ENCODE measurements at places on chromosomes 13 and 19.
A peak's percentile ranks its signal among the peaks of the same experiment; 100 is the strongest.

DNA sequence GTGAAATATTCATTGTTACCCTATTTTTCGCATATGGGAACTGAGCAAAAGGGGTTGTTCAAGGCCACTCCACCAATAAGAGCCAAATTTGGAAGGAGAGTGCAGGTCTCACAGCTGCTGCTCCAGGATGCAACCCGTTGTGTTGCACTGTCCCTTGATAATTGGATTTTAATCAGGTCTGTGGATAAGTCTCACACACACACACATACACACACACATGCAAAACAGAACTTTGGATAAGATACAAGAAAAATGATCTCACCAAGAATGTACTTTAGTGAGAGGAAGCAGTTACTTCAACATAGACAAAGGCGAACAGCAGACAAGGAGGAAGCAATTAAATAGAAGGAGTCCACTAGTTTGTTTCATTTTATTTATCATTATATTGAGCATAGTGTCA lies 127.3 kb upstream of the EDNRB start:
- DNase-seq, result no peak

- peak; percentile 48 for DNase-seq
These were observed 12.1 kb upstream of the ZSCAN1 start for GRCh38 chr19:58021541-58022282.

- DNase-seq, result no peak
These were observed 906 bp downstream of the ANKLE1 start for GRCh38 chr19:17282488-17283125.

DNA sequence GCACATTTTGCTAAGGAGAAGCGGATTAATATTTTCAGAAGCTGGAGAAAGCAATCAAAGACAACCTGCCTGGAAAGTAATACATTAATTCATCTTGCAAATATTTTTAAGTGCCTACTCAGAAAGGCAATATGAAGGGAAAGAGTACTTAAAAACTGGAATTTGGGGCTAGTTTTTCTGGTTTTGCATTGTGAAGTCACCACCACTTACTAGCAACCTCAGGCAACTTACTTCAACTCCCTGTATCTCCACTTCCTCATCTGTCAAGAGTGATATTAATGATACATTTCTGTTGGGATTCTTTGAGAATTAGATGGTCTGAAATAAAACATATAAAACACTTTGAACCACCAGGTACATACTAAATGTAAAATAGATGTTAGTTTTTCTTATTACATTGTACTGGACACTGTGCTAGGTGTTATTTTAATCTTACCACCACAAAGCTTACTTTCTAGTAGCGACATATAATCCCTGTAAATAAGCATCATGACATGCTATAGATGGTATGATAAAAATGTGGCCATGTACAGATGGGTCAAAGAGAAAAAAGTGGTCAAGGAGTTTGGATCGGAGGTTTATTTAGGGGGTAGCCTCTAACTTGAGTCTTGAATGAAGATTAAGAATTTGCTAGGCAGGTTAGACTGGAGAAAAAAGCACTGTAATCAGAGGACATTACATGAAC lies 101.2 kb downstream of the SPRY2 start:
- no peak for DNase-seq

DNA sequence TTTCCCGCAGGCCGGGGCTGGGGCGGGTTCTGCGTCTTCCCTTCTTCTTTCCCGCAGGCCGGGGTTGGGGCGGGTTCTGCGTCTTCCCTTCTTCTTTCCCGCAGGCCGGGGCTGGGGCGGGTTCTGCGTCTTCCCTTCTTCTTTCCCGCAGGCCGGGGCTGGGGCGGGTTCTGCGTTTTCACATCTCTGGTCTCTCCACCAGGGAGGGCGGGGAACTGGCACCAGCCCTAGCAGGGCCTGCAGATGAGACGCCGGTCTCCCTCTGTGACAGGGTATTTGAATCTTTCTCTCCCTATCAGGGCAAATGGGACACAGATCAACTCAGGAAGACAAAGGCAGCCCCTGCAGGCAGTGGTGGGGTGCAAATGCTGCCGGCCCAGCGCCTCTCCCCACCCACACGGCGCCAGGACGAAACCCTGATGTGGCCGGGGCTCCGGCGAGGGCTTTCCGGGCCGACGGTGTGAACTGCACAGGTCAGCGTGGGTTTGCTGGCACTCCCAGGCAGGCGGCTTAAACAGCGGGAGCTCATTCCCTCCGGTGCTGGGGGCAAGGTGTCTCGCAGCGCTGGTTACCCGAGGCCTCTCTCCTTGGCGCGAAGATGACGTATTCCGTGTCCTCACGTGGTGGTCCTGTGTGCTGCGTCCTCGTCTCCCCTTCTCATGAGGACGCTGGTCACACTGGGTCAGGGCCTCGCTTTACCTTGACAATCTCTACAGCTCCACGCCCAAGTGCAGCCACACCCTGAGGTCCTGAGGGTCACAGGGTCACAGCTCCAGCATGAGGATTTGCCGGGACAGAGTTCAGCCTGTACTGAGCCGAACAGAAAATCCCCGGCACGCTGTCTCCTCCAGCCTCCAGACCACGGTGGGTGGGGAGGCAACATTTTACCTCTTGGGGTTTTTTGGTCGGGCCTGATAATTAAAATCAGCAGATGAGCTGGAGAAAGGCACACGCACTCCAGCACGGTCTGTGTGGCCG lies 717 bp upstream of the C13orf46 start:
- no peak for DNase-seq

DNA sequence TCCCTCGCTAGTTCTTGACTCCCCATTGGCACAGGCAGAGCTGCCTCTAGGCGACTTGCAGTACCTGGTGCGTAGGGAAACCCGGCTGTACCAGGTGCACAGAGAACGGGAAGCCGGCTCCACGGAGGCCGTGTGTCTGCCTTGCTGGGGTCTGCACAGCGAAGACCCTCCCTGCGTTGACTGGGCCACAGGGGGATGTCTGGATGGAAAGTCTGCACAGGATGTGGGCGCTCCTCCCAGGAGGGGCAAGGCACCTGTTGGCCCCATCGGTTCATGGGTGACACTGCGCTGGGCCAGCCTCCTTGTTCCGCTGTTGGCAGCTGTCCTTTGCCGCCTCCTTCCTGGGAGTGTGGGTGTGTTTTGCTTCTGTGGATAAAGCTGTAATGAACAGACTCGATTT lies 138.3 kb downstream of the TEX29 start:
- DNase-seq, result no peak

- DNase-seq, result no peak
These were observed 20.8 kb downstream of the KLF2 start for GRCh38 chr19:16345457-16345856.

DNA sequence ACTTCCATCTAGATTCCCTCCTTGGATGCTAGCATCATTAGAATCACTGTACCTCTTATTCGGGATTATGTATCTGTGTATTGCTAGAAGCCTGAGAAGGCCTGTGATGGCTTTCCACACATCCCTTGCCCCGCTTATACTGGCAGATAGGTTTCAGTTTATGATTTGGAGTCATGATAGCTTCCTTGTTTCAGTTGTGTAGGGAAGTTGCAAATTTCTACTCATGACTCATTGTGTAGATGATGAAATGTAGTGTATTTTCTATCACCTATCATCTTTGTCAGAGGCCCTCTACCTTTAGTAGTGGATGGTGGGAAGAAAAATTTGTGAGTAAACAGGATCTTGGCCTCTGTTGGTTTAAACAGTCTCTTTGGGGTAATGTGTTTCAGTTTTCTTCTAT lies 165.2 kb downstream of the GGACT start:
- DNase-seq, result no peak

DNA sequence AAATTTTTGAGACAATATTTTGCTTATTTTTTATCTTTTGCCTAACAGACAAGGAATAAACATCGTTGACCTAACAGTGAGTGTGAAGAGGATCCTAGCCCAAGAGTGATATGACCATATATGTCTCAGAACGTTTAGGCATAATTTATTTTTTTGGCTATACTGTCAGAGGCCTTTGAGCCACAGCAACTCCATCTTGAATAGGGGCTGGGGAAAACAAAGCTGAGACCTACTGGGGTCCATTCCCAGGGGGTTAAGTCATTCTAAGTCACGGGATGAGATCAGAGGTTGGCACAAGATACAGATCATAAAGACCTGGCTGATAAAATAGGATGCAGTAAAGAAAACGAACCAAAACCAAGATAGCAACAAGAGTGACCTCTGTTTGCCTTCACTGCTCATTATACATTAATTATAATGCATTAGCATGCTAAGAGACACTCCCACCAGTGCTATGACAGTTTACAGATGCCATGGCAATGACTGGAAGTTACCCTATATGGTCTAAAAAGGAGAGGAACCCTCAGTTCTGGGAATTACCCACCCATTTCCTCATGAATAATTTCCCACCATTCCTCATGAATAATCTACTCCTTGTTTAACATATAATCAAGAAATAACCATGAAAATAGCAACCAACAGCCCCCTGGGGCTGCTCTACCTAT lies 510.9 kb upstream of the PCDH9 start:
- no peak for DNase-seq

GRCh38 chr19:55216461-55217198 lies 7.3 kb upstream of the PTPRH start:
- DNase-seq, result peak; percentile 83

- DNase-seq, result no peak
These were observed 14.9 kb downstream of the EPS8L1 start for GRCh38 chr19:55090564-55090963.

DNA sequence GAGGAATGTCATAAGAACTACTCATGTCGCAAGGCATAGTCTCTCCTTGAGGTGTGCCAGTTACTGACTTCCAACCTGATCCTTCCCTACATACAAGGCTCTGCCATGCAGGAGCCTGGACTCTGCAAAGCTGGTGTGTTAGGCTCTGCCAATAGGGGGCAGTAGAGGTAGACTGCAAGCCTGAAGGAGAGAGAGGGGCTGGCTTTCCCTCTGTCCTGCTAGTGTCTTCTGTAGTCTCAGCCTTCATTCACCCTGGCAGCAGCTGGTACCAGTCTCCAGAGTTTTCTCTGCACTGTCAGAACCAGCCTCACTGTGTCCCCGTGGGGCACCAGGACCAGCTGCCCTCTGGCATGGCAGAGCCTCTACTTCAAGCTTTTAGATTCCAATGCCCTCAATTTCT lies 14.5 kb downstream of the SHISA2 start:
- no peak for DNase-seq

- DNase-seq, result no peak
These were observed 304 bp downstream of the TSPAN16 start for GRCh38 chr19:11296264-11296663.

DNA sequence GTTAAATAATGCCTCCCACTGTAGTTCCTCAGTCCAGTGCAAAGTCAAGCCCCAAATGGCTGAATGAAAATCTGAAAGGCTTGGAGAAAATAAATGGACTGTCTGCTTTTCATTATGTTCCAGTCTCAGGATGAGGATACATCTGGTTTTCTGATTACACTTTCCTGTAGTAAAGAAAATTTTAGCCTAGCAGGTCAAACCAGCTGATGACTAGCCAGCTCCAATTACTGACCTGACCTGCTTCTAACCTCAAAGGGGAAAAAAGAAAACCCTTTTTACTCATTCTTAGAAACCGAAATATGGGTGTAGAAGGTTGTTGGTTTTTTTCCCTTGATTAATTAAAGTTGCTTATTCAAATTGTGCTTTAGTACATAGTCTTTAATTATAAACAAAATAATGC lies 418.4 kb downstream of the EFNB2 start:
- no peak for DNase-seq

DNA sequence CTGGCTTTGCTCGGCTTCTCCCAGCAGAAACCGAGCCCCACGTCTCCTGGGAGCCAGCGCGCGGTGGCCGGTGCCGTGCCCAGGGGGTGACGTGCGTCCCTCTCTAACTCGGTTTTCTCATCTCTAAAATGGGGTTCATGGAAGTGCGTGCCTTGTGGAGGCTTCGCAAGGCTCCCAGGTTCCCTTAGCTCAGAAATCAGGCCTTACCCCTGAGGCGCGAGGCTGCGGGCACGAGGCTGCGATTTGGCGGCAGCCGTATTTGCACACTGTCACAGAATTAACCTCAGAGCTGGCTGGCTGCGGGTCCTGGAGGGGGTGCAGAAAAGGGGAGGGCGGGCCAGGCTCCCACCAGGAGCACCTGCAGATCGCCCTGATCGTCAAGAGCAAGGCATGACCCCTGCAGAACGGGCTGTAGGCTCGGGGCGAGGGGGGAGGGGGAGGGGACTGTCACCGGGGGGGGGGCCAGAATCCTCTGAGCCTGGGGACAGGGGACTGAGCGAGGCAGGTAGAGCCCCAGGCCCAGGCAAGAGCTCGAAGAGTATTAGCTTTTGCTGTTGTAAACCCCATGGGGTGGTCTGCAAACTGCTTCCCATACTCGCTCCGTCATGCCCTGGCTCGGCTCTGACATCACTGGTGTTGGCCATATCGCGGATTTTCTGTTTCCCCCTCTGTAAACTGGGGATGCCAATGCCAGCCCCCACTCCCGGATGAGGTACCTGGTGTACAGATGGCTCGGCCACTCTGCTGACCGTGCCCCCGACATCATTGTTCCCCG lies 62.2 kb downstream of the CCNE1 start:
- no peak for DNase-seq

DNA sequence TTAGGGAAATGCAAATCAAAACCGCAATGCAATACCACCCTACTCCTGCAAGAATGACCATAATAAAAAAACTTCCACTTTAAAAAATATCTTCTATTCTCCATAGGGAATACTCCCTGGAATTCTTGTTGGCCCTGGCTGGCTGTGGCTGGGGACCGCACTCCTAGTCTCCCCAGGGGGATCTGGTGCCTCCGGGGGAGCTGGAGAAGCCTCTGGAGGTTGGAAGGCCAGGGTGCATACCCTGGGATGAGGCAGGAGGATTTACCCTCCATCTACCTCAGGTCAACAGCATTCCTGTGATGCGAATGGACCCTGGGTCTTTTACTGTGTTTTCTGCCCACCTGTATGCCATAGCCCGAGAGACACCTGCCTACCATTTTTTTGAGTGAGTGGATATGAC lies 120.0 kb upstream of the ZNF536 start:
- no peak for DNase-seq

DNA sequence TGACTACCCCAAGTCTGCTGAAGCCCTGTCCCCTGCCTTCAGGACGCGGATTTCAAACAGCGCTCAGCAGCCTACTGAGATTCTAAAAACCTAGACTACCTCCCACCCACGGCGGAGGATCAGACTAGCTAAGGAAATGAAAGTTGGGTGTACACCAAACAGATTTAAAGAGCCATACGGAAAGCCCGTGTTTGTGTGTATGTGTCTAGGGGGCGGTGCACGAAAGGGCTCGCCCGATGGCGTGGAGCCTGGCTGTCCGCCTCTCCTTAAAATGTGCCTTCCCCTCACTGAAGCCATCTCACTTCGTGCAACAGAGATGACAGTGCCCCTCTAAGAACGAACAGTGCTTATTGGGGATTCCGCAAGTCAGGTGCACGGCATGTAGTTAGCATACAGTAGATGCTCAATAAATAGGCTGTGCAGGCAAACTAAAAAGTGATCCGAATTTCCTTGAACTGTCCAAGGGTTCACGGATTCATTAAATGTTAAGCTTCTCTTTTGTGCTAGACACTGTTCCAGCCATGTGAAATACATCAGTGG lies 639 bp downstream of the LENG1 start:
- DNase-seq, result no peak

DNA sequence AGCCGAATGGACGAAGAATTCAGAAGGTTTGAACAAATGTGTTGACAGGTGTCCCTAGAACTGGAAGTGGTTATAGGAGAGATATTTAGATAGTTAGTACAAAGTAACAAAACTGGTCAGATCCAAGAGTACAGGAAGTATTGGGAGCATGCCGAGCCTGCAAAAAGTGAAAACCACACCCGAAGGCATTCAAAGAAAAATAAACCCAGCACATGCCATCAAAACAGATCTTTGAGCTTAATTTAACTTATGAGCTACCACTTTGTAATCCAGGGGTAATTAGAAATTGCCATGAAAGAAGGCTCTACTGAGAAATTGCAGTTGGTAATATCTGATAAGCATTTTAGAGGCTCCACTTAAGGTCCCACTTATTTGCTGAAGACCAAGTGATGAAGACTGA lies 214.2 kb downstream of the DNAJC15 start:
- no peak for DNase-seq
